ENCODE measurements at places on chromosomes 5 and 9.
A peak's percentile ranks its signal among the peaks of the same experiment; 100 is the strongest.

DNA sequence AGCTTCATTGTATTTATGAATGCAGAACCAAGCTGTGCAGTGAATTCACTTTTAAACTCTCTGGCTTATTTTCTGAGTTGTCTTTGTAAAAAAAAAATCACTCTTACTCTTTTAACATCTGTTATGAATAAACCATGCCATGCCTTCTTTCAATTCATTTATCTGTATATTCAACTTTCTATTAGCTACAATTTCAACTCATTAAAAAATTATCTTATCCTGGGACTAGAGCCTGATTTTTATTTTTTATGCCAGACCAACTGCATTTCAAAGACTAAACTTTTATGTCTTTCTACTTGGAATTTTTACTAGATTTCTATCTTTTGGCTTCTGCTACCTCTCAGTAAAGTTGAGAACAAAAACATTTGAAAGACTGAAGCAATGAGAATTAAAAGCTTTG, 342.7 kb downstream of the DEPDC1B start:
- DNase-seq: no peak

GRCh38 chr9:106798016-106798799, 64.8 kb upstream of the ZNF462 start:
- no peak for DNase-seq

DNA sequence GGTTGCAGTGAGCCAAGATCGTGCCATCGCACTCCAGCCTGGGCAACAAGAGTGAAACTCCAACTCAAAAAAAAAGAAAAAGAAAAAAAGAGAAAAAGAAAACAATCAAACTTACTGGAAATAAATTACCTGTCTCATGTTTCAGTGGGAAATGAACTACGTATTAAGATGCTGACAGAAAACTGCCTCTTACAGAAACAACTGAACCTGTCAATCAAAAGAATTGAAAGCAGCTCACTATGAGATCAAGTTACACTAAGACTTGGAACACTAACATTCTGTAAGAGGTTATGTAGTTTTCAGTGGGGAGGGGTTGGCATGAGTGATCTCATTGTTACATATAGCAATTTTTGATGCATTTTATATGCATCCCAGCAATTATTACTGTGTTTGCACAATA, 64.4 kb upstream of the SPATA31E1 start:
- DNase-seq: no peak

DNA sequence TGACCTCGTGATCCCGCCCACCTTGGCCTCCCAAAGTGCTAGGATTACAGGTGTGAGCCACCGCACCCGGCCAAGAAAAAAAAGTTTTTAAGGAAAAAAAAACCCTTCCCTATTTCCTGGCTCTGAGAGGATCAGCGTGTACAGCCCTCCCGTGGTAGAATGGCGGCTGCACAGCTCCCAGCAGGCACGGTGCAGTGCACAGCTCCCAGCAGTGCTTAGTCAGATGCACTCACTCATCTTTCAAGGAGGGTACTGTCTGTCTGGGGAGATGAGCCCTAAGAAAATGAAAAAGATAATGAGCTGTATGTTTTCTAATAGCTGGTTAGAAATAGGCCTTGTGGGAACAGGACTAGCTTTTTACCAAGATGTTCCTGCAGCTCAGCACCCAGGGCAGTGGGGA, 36.7 kb upstream of the SLC2A8 start:
- DNase-seq: no peak

DNA sequence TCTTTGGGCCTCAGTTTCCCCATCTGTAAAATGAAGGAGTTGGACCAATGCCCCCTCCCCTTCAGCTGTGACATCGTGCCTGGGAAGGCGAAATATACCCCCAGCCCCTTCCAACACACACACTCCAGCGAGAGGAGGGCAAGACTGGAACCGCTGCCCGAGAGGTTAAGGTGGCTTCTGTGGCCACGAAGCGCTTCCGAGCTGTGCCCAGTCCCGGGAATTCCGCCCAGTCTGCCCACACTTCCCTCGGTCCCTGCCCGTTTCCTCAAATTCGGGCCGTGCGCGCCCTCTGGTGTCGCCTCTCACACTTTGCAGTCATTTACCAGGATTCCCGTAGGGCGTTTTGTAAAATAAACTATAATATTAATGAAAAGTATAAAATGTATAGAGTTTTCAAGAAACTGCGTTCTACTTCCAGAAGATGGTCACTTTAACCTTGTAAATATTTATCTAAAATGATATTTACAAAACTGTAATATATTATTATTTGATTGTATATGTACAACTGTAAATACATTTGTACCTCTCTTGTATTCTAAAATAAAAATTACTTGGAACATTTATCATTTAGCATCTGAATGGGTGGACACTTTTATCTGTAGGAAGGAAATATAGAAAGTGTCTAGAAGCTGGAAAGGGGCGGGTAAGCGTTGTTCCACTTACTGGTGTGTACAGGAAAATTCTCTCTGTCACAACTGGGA, 11.0 kb upstream of the EXOSC2 start:
- DNase-seq: no peak

- no peak for DNase-seq
These were observed 1568.5 kb upstream of the WWC1 start for GRCh38 chr5:166722939-166723338.

GRCh38 chr9:35755071-35755470, 995 bp upstream of the MSMP start:
- no peak for DNase-seq

DNA sequence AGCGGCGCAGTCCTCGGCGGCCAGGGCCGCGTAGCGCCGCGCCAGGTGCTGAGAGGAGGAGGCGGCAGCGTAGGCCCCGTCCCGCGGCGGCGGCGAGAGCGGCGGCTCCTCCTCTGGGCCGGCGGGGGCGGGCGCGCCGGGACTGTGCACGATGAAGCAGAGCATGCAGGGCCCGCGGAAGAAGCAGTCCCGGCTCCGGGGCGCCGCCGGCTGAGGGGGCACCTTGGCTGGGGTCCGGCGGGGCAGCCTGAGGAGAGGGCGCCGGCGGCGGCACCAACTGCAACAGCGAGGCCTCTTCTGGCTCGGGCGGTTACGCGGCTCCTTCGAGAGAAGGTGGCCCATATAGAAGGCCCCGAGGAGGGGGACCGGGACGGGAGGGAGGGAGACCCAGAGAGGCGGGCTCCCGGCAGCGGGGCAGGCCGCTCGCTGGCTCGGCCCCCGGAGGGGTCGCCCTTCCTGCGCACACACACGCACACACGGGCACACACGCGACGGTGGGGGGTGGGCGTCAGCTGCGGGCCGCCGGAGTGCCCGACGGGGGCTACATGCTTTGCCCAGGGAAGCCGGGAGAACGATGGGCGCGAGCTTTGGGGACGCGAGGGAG, 446 bp downstream of the FBXL17 start:
- DNase-seq: peak; percentile 88

DNA sequence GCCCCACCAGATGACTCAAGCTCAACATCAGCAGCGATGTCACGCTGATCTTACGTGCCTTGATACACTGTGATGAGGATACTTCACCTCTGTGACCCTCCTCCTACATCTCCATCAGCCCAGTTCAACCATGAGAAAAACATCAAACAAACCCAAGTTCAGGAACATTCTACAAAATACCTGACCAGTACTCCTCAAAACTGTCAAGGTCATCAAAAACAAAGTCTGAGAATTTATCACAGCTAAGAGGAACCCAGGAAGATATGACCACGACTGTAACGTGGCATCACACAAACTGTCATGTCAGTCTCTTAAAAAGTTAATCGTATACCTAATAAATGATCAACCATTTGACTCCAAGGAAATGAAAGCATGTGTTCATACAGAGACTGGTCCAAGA, 90.8 kb downstream of the COL23A1 start:
- DNase-seq: no peak

- DNase-seq: no peak
These were observed 439.3 kb upstream of the DAB2 start for GRCh38 chr5:39863926-39864552.

GRCh38 chr9:136721339-136722092, 9.1 kb downstream of the DIPK1B start:
- DNase-seq: no peak

DNA sequence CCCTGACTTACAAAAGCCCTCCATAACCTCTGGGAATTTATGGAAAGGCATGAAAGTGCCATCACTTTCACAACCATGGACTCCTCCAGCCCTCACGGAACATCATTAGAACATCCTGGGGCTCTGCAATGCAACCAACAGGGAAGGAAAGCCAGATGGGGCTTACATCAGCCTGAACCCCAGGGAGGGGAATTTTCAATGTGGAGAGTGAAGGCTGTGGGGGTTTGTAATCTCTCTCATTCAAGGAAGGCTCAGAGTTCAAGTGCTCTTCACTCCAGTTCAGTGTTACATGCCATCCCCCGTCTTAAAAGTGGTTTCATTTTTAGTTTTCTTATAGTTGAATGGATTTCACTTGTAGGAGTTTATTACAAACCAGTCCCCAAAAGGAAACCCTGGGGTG, 5.7 kb downstream of the SPRY4 start:
- DNase-seq: no peak

- no peak for DNase-seq
These were observed 68.9 kb downstream of the CSF2 start for GRCh38 chr5:132142459-132142858.

DNA sequence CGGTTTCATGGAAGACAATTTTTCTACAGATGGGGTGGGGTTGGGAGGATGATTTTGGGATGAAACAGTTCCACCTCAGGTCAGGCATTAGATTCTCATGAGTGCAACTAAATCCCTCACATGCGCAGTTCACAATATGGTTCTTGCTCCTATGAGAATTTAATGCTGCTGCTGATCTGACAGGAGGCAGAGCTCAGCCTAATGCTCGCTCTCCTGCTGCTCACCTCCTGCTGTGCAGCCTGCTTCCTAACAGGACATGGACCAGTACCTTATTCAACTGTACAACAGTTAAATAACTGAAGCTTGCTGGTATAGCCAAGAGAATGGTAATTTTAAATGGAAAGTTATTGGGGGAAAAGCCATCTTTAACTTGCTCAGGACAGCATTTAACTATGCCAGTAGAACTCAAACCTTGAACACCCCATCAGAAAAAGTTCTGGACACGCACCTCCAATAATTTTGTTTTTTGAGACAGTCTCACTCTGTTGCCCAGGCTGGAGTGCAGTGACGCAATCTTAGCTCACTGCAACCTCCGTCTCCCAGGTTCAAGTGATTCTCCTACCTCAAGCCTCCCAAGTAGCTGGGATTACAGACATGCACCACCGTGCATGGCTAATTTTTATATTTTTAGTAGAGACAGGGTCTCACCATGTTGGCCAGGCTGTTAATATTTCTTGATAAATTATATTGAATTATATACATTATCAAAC, 27.7 kb downstream of the HMGCR start:
- DNase-seq: no peak

GRCh38 chr9:132673355-132673754, 3.1 kb downstream of the GTF3C4 start:
- no peak for DNase-seq

- DNase-seq: no peak
These were observed 184.5 kb downstream of the CEMIP2 start for GRCh38 chr9:71583792-71584191.

DNA sequence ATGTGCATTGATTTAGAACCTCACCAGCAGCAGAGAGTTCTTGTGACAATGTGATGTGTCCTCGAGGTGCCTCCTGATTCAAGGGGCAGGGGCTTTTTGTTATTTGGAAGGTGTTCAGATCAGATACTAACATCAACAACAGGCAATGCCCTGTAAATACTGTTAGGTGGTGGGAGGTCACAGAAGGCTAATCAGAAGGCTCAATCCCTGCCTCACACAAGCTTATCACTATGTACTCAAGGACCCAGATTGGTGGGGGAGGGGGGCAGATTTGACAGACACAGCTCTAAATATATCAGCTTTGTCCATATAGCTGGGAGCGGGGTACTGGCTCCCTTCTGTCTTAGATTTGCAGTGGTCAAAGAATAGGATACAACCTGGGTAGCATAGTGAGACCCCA, 2.6 kb downstream of the FRMPD1 start:
- no peak for DNase-seq

- DNase-seq: no peak
These were observed 142.9 kb downstream of the ATPSCKMT start for GRCh38 chr5:10106806-10107205.

- no peak for DNase-seq
These were observed 53.7 kb downstream of the ZNF462 start for GRCh38 chr9:106916466-106917235.

DNA sequence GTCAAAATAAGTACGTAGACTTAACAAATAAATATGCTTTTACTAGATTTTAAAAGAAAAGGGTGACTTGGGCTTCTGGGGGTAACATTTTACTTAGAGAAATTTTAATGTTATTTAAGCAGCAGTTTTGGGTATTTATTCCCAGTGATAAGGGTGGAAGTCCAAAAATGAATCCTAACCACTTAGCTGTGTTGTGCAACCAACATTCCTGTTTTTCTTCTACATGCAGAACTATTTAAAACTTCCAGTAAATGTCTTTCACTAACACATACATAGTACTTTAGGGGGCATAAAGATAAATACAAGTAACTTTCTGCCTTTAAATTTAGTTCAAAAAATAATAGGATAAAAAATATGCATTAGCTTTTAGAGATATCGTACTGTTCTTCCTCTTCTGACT, 436.7 kb downstream of the CTNND2 start:
- DNase-seq: no peak

DNA sequence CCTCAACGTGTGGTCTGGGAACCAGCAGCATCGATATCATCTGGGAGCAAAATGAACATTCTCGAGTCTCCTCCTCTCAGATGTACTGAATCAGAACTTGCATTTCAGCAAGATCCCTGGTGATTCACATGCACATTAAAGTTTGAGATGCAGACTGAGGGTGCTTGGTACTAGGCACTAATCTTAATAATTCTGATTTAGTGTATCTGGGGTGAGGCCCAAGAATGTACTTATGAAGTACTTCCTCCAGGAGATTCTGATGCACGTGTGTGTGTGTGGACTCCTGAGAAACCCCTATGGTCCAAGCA, 56.2 kb upstream of the EQTN start:
- no peak for DNase-seq

DNA sequence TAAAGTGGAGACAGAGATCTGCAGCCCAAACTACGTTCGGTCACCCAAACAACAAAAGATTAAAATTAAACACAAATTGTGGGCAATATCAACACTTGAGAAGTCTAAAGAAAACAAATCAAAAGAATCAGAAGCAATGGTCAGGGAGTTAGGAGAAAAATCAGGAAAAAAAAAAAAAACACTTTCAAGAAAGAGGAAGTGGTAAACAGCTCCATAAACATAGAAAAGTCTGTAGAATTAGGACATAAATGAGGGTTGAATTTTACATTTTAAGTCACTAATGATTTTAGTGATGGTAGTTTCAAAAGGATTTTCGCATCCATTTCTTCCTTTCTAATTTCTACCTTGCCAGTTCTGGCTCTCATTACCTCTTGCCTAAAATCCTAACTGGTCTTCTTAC, 10.1 kb downstream of the RNF145 start:
- no peak for DNase-seq
